Activated CD4-positive, CD25-positive, alpha-beta regulatory T cell (primary cell): ENCODE measurements at places on chromosomes 13 and 19.

DNA sequence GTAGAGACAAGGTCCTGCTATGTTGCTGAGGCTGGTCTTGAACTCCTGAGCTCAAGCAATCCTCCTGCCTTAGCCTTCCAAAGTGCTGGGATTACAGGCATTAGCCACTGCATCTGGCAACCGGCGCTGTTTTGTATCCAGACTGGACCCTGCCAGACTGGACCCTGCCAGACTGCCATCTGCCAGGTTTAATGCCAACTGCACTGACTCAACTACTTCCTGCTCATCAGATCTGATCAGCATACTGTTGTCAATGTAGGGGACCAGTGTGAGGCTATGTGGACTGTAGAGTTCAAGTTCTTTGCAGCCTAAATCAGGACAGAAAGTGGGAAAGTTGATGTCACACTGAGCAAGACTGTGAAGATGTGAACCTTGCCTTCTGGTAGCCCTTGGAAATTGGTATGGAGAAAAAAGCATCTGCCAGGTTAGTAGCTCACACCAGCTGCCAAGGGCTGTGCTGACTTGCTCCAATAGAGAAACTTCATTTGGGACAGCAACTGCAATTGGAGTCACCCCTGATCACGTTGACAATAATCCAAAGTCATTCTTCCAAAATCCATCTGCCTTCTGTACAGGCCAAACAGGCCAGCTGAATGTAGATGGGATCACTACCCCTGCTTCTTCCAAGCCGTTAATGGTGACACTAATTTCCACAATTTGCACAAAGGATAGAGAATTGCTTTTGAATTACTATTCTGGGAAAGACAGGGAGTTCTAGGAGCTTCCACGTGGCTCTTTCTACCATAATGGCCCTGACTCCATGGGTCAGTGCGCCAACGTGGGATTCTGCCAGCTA is 36.8 kb upstream of the ATP1A3 start:
- no peak for DNase-seq

- peak; percentile 29 for DNase-seq
Observed at GRCh38 chr19:873084-873483, 13.6 kb downstream of the CFD start.

DNA sequence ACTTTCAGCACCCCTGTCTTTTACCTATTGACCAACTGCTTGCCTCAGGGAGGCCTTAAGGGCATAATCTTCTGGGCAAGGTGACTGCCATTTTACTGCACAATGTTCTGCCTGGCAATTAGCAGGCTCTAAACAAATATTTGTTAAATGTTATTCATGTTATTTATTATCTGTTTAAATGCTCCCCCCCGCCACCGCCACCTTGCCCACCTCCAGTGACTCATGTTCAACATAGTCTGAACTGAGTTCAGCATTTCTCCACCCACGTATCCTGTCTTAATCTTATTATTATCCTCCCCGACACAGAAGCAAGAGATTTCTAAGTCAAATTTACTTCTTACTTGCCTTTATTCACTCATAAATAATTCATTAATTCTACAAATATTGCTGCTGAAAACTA is 144.8 kb downstream of the LIG4 start:
- DNase-seq: no peak

- no peak for DNase-seq
Observed at GRCh38 chr19:16351133-16351809, 26.6 kb downstream of the KLF2 start.

GRCh38 chr19:13835791-13836723 is 40.8 kb downstream of the ZSWIM4 start:
- DNase-seq: no peak

- no peak for DNase-seq
Observed at GRCh38 chr13:24277761-24278160, 31.6 kb upstream of the C1QTNF9 start.

GRCh38 chr19:18379803-18380747 is 5.9 kb upstream of the GDF15 start:
- no peak for DNase-seq

GRCh38 chr19:29090783-29091526 is 122.0 kb downstream of the UQCRFS1 start:
- no peak for DNase-seq

GRCh38 chr13:107574517-107575210 is 640.7 kb downstream of the LIG4 start:
- no peak for DNase-seq

- DNase-seq: no peak
Observed at GRCh38 chr13:81713201-81713600, 1372.3 kb upstream of the SPRY2 start.

DNA sequence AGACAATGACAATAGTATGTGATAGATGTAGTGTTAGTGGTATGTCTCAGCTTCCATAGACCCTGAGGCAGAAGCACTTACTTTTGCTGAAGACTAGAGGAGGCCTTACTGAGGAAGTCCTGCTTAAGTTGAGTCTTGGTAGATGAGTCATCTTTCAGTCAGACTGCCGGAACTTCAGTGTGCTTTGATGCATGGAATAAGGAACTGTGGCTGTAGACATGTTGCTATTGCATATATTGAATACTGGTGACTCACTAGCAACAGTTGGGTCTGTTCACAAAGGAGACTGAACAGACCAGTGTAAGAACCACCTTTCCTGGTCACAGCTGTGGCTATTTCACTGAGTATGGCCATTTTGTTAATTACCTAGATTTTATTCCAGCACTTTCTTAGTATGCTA is 1000.6 kb downstream of the OLFM4 start:
- no peak for DNase-seq

DNA sequence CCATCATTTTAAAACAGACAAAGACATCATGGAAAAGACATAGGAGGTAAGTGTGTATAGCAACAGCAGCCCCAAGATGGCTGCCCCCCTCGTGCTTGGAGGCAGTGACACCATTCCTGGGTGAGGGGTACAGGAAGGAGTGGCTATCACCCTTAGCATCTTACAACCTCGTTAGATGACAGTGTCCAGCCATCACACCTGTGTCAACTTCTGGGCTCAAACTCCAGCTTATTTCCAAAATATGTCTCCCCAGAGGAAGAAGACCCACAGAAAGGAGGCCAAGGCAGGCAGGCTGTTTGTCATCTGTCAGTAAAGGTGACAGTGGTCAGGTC is 27.5 kb downstream of the EPS15L1 start:
- no peak for DNase-seq

GRCh38 chr13:60111691-60112090 is 52.0 kb downstream of the DIAPH3 start:
- no peak for DNase-seq

DNA sequence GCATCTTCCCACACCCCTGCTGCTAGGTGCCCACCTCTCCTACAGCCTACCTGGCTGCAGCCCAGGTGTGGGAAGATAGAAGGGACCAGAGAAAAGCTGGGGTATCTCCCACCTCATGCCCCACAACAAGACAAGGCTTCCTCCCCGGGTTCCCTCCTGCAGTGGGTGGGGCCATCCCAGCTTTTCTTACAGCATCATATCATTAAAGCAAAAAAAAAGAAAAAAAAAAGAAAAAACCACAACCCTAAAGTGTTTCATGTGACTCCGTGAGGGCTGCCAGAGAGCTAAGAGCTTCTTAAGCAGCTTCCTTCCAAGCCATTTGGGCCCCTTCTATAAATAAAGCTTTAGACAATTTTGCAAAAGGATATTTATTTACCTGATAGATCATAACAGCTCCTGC is 455.4 kb upstream of the TSHZ3 start:
- no peak for DNase-seq

DNA sequence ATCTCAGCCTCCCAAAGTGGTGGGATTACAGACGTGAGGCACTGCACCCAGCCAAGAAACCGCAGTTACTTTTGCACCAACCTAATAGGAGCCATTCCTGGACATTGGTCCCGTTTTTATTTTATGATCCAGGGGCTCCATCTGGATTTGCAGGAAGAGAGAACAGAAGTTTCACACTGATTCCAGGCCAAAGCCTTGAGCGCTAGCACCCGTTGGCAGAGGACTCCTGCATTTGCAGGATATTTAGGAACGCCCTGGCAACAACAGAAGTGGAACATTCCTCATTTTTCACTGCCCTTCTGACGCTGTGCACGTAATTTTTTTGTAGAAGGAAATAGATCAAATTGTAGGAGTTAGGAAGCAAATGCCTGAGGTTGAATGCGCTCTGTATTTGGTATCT is 11.7 kb upstream of the SULT2A1 start:
- no peak for DNase-seq

- peak; percentile 41 for DNase-seq
Observed at GRCh38 chr19:19185853-19186740, 5.9 kb downstream of the BORCS8 start.

- DNase-seq: no peak
Observed at GRCh38 chr19:42368765-42369164, 21.3 kb downstream of the CNFN start.

DNA sequence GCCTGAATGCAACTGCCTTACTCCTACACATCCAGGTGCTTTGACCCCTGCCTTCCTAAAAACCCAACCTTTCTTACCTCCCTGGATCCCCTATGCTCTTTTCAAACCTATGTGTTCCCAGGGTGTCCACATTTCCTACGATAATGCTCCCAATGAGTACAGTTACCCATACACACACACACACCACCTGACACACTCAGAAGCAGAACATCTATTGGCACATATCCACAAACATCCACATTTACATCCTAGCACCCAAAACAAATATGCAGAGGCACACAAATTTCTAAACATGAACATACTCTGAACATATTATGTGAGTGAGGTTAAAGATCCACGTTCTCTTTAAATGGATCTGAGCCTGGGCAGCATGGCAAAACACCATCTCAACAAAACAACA is 22.4 kb upstream of the PLAUR start:
- no peak for DNase-seq

DNA sequence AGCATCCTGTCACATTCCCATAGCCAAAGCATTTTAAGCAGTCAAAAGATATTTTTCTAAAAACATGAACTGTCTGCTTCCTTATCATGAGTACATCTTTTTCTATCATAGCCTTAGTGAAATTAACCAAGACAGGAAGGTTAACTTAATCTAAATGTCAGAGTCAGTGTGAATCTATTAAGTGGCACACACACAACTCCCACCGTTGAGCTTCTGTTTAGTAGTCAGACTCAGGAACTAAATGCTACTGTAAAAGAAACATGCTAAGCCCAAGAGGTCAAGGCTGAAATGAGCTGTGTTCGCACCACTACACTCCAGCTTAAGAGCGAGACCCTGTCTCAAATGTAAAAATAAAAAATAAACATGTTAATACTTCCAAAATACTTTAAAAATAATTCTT is 7.7 kb upstream of the POU4F1 start:
- DNase-seq: no peak

DNA sequence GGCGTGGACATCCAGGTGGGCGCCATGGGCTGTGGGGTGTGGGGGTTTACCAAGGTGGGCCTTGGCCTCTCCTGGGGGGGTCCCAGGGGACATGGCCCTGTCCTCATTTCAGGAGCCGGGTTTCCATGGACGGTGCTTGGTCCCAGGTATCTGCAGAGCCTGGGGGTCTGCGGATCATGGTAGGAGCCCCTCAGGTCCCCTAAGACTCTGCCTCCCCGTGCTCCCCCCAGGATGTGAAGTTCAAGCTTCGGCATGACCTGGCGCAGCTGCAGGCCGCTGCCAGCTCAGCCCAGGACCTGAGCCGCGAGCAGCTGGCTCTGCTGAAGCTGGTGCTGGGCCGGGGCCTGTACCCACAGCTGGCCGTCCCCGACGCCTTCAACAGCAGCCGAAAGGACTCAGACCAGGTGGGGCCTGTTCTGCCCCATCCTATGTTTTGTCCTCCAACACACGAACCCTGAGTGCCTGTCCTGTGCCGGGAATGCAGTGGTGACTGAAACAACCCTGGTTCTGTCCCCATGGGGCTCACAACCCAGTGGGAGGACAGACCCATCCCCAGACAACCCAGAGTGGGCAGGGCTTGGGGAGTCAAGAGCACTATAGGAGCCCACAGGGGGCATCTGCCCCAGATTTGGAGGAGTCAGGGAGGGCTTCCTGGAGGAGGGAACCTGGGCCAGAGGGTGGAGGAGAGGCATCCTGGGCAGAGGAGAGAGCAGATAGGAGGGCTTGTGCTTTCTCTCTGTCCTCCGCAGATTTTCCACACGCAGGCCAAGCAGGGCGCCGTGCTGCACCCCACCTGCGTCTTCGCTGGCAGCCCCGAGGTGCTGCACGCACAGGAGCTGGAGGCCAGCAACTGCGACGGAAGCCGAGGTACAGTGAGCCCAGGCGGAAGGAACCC is 26.8 kb downstream of the DHX34 start:
- no peak for DNase-seq

- no peak for DNase-seq
Observed at GRCh38 chr13:106587787-106588186, 19.9 kb upstream of the ARGLU1 start.

- no peak for DNase-seq
Observed at GRCh38 chr13:110387451-110388107, 80.5 kb downstream of the COL4A2 start.

DNA sequence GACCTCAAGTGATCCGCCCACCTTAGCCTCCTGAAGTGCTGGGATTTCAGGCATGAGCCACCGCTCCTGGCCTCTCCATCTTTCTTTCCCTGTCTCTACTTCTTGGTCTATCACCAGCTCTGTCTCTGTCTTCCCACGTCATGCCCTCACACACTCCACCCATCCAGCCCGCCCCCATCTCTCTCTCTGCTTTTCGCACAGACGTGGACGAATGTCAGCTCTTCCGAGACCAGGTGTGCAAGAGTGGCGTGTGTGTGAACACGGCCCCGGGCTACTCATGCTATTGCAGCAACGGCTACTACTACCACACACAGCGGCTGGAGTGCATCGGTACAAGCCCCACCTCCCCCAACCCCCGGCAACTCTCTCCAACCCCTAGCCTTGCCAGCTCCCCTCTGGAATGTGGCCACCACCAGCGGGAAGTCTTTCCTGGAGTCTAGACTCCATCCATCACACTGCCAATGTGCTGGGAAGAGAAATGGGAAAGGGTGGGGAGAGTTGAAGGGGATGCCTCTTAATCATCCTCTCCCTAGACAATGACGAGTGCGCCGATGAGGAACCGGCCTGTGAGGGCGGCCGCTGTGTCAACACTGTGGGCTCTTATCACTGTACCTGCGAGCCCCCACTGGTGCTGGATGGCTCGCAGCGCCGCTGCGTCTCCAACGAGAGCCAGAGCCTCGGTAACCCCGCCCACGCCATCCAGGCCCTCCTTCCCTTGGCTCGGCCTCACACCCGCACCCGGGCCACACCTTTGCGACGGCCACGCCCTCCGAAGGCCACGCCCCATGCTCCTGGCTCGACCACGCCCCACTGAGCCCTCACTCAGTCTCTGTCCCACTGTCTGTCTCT is 22.5 kb downstream of the LTBP4 start:
- DNase-seq: no peak

GRCh38 chr19:53504885-53505284 is 33.1 kb upstream of the ZNF331 start:
- DNase-seq: no peak

- DNase-seq: no peak
Observed at GRCh38 chr19:6868351-6868750, 19.0 kb upstream of the ADGRE1 start.

GRCh38 chr13:114099918-114100445 is 32.4 kb downstream of the RASA3 start:
- DNase-seq: no peak

DNA sequence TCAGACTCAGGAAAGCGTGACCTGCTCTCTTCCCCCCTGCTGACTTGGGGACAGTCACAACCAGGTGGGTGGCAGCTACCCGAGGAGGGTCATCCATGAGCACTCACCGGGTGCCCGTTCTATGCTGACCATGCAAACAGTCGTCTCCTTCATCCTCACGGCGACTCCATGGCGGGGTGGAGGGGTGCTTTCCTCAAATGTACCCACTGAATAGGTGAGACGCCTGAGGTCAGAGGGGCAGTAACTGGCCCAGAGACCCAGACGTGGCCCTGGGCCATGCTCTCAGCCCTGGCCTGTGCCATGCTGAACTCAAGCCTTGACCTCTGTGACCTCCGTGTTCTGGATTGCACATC is 59.2 kb upstream of the TPM4 start:
- no peak for DNase-seq
